ENCODE measurements at places on chromosomes 13 and 19. TPM values are rescaled to one million over a fixed set of nuclear protein-coding genes. Genes with fewer than 3 reads are reported as not detected.

The DPF1 gene
- total RNA-seq = 0.12 TPM

The CASP14 gene
- not detected for total RNA-seq

The EHD2 gene
- total RNA-seq = not detected

The SIGLEC5 gene
- 0.64 TPM for total RNA-seq

The LCP1 gene
- total RNA-seq = 1,356 TPM

The ZNF564 gene
- 12.5 TPM for total RNA-seq

The STOML3 gene
- not detected for total RNA-seq

The CYP4F8 gene
- not detected for total RNA-seq

The PSG2 gene
- total RNA-seq = not detected

The PGPEP1 gene
- 42.1 TPM for total RNA-seq

The ZNF723 gene
- total RNA-seq = not detected

The PINLYP gene
- 6.2 TPM for total RNA-seq

The ZNF566 gene
- total RNA-seq = 7.3 TPM

The SCAMP4 gene
- 66.2 TPM for total RNA-seq

The SLITRK6 gene
- total RNA-seq = not detected

The ANGPTL8 gene
- total RNA-seq = not detected

The ATP1A3 gene
- 4.2 TPM for total RNA-seq

The ZSWIM9 gene
- total RNA-seq = 6.2 TPM

The CYP4F12 gene
- not detected for total RNA-seq

The FCER2 gene
- total RNA-seq = not detected

Data from natural killer cell treated with Interleukin-12 subunit alpha and Interleukin-12 subunit beta and Interleukin-15 and Interleukin-18, amount 100 ng/mL, for 72 hours (primary cell).